HuH-7 (cell line): ENCODE measurements at places on chromosomes 5 and 9.

- DNase-seq = no peak
Observed at GRCh38 chr9:136316896-136317676, 10.3 kb upstream of the GPSM1 start.

GRCh38 chr9:27337833-27338526, 41.0 kb upstream of the EQTN start:
- no peak for DNase-seq

GRCh38 chr5:88813244-88813643, 69.7 kb downstream of the MEF2C start:
- no peak for DNase-seq

DNA sequence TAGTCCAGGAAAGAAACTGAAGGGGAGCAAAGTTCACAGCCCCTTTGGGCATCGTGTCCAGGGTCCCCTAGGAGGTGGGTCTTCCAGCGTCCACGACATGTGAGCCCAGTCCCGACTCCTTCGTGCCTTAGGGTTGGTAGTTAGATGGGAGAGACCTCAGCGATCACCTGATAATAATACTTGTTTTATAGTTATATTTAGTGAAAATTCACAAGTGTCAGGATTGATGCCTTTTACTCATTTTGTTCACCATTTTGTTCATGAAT, 20.1 kb downstream of the SPAAR start:
- DNase-seq = no peak

DNA sequence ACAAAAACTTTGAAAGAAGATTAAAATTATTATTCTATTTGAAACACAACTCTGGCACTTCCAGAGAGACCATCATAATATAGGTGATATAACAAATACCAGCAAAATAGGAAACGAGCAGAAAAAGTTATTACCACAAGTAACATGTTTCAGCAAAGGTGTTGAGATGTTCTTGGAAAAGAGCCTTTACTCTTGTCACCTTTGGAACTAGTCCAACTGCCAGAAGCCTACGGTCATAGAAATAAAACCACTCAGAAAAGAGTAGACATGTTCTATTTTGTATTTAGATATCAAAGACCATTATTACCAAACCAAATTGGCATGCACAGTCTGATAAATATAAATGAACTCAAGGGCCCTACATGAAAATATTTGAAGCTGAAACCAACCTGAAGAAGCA, 145.0 kb upstream of the DMAC1 start:
- DNase-seq = no peak

DNA sequence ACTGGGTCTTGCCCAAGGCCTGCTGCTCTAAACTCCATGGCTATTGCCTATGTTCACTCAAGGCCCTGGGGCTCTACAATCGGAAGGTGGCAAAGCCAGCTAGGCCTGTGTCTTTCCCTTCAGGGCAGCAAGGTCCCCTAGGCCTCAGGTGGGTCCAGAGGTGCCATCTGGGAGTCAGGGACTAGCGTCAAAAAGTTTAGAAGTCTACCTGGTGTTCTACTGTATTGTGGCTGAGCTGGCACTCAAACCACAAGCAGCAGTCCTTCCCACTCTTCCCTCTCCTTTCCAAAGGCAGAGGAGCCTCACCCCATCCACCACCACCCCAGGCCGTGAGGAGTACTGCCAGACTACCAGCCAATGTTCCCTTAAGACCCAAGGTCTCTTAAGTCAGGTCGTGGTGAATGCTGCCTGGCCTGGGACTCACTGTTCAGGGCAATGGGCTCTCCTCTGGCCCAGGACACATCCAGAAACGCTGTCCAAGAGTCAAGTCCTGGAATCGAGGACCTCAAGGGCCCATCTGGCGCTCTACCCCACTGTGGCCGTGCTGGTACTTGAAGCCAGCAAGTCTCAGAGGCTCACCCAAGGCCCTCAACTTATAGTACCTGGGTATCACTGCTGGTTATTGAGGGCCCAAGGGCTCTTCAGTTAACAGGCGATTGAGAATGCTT, 13.0 kb upstream of the SARDH start:
- DNase-seq = no peak

DNA sequence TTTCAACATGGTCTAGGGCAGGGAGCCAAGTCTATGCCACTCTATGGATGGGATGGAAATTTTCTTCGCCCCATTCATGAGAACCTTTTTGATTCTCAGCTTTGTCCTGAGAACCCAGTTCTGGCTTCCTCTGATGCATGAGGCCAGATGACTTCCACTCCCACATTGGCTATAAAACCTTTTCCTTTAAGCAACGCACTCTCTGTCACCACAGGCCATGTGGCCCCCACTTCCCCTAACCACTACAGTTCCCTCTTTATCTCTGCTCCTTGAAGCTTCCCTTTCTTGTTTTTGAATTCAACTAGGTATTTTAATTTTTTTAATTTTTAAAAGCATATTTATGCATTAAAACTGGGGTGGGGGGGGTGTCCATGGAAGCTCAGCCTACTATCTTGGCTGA, 401.3 kb downstream of the ENC1 start:
- no peak for DNase-seq

DNA sequence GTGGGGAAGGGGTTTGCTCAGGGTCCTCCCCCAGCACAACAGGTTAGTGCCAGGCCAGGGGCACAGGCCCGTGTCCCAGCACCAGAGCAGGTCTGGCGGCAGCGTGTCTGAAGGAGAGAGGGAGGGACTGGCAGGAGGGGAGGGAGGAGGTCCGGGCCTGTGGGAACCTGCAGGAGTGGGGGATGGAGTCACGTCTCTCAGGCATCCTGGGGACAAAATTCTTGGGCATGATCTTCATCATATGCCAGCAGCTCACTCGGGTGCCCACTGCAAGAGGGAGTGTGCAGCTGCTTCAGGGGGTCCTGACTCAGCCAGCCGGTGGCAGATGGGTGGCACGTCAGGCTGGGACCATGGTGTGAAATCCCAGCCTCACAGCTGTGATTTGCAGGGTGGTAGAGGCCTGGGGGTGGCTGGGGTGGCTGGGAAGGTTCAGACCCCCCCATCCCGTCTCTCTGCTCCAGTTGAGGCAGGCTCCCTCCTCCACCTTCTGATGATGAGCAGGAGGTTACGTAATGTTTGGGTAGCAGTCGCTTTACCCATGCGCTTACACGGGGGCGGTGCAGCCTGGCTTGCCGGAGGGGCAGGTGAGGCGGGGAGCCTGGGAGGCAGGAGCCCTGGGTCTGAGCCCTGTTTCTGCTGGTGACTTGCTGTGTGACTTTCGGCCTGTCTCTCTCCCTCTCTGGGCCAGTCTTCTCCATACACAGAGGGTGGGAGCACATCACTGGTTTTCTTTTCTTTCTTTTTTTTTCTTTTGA, 40.5 kb downstream of the NCS1 start:
- no peak for DNase-seq

GRCh38 chr5:151954255-151954654, 29.6 kb upstream of the GLRA1 start:
- DNase-seq = no peak

GRCh38 chr5:83776437-83777031, 55.9 kb upstream of the HAPLN1 start:
- DNase-seq = no peak
